A673 (cell line): ENCODE measurements at places on chromosomes 3 and 15. TPM values are rescaled to one million over a fixed set of nuclear protein-coding genes. Genes with fewer than 3 reads are reported as not detected.
A peak's percentile ranks its signal among the peaks of the same experiment; 100 is the strongest.

SPESP1 gene
- total RNA-seq: not detected in 2 replicates

SAMMSON gene
- not detected in 2 replicates for total RNA-seq

GCNT3 gene
- not detected in 2 replicates for total RNA-seq

DUSP7 gene
- total RNA-seq: 17.2 and 20.1 TPM in 2 replicates

LRRC49 gene
- total RNA-seq: 9.2 and 10.9 TPM in 2 replicates

- H3K4me1 ChIP-seq: peaks cover 5% of the 10 kb centered on the region
- H3K27me3 ChIP-seq: no peaks in the 10 kb centered on the region
- H3K27ac ChIP-seq: no peak overlapping the region
Observed at GRCh38 chr3:31575448-31575847, 42.7 kb downstream of the STT3B start.

- DNase-seq: no peak
- peaks cover 4% of the 10 kb centered on the region for H3K4me1 ChIP-seq
- no peaks in the 10 kb centered on the region for H3K36me3 ChIP-seq
- H3K27me3 ChIP-seq: no peaks in the 10 kb centered on the region
Observed at GRCh38 chr3:143351895-143352608, 232.5 kb downstream of the CHST2 start.

DNA sequence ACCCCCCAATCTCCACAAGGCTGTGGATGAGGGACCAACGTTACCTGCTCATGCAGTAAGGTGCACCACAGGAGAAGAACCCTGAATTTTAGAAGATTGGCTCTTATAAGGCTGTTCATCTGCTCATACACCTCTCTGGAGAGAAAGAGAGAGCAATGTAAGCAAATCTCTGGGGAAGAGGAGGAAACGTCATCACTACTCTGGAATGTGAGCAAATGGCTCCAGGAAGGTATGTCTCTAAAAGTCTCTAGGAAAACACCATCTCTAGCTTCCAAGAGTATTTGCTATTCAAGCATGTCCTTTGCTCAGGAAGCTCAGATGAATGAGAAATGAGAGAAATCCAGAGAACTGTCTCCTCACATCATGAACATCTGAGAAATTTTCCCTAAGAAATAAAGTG, 235.4 kb downstream of the TBL1XR1 start:
- peak; percentile 38 for DNase-seq
- H3K27ac ChIP-seq: no peak overlapping the region
- H3K36me3 ChIP-seq: no peaks in the 10 kb centered on the region
- peaks cover 27% of the 10 kb centered on the region for H3K4me1 ChIP-seq
- H3K27me3 ChIP-seq: no peaks in the 10 kb centered on the region

DNA sequence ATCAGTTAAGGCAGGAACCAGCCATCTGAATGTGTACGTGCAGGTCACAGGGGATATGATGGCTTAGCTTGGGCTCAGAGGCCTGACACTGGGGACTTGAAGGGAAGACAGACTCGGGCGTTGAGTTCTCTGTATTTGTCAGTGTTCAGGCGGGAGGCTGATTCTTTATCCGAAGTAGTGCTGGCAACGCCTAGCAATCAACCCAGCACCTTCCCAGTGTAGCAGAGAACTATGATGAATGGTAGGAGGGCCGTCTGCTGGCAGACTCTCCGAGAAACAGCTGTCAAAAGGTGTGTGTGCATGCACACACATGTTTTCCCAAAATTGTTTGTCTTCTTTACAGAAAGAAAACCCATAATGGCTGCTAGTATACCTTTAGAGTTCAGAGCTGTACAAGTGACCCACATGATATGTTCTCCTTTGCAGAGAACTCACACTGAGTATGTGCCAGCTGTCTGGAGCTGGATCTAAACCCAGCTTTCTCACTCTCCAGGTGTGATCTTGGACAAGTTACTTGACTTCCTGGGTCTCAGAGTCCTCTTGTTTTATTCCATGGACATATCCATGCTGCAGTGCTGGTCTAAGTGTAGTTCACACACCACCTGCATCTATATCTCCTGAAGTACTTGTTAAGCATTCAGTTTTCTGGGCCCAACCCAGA, 74.5 kb upstream of the LARS2 start:
- no peak overlapping the region for H3K27ac ChIP-seq
- H3K4me3 ChIP-seq: no peak overlapping the region
- DNase-seq: no peak
- H3K36me3 ChIP-seq: no peaks in the 10 kb centered on the region

- H3K27me3 ChIP-seq: no peaks in the 10 kb centered on the region
- peaks cover 8% of the 10 kb centered on the region for H3K4me1 ChIP-seq
- peak; percentile 40 for DNase-seq
- H3K4me3 ChIP-seq: no peak overlapping the region
Observed at GRCh38 chr3:1082108-1082507, 10.7 kb upstream of the CNTN6 start.

GRCh38 chr15:47386459-47386858, 330.8 kb upstream of the SEMA6D start:
- no peak overlapping the region for H3K27ac ChIP-seq
- H3K4me3 ChIP-seq: no peak overlapping the region
- peaks cover 15% of the 10 kb centered on the region for H3K4me1 ChIP-seq
- DNase-seq: no peak

DNA sequence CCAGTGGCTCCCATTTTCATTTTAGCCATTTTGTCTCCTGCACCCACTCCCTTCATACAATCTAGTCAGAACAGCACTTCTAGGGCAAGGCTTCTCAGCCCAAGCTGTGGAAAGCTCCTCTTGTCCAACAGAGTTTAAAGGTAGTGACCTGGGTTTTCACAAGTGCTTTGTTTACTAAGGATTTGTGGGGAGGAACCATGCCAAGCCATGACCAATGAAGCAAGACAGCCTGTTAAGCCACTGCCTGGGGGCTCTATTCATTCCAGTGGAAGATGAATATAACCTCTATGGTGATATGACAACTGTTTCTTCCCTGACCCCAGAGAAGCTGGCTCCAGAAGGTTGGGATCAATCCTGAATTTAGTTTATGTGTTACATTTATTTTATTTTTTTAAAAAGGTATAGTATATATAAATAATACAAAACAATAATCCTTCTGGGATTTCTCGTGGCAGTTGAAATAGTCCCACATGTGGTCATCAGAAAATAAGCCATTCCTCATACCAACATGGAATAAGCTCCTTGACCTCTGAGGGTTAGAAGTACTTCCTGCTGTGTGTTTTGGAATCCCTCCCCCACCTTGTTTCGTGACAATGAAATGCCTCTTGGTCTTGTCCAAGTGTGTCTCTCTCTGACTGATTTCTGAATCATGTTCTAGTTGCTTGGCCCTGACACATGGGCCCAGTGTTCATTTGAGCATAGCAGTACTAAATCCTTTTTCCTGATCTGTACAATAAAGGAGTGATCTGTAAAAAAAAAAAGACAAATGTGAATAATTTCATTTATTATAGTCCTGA, 13.3 kb upstream of the THUMPD3 start:
- no peaks in the 10 kb centered on the region for H3K36me3 ChIP-seq
- H3K4me1 ChIP-seq: no peaks in the 10 kb centered on the region
- H3K4me3 ChIP-seq: no peak overlapping the region
- DNase-seq: no peak
- H3K27ac ChIP-seq: no peak overlapping the region
- no peaks in the 10 kb centered on the region for H3K27me3 ChIP-seq
